ENCODE measurements at places on chromosomes 1 and 21. TPM values are rescaled to one million over a fixed set of nuclear protein-coding genes. Genes with fewer than 3 reads are reported as not detected.

Gene ACP6
- total RNA-seq: 45.7 TPM

Gene ADAM30
- total RNA-seq: not detected

Gene C1orf226
- 7.3 TPM for total RNA-seq

Gene ATP6V1G3
- total RNA-seq: not detected

Gene THEM5
- not detected for total RNA-seq

Gene MYBPH
- total RNA-seq: 1.4 TPM

Gene POLR3GL
- total RNA-seq: 43.4 TPM

Gene ATAD3C
- 0.28 TPM for total RNA-seq

Gene NR1I3
- 0.33 TPM for total RNA-seq

Gene RPL11
- 1,627 TPM for total RNA-seq

Gene SPSB1
- 5.4 TPM for total RNA-seq

Gene TAL1
- 0.30 TPM for total RNA-seq

GRCh38 chr1:40338745-40339419 lies 21.8 kb upstream of the COL9A2 start:
- no peaks in the 10 kb centered on the region for H3K36me3 ChIP-seq
- H3K27me3 ChIP-seq: peaks cover 5% of the 10 kb centered on the region
- no peak overlapping the region for H3K4me3 ChIP-seq
- no peak overlapping the region for H3K27ac ChIP-seq
- no peaks in the 10 kb centered on the region for H3K4me1 ChIP-seq

DNA sequence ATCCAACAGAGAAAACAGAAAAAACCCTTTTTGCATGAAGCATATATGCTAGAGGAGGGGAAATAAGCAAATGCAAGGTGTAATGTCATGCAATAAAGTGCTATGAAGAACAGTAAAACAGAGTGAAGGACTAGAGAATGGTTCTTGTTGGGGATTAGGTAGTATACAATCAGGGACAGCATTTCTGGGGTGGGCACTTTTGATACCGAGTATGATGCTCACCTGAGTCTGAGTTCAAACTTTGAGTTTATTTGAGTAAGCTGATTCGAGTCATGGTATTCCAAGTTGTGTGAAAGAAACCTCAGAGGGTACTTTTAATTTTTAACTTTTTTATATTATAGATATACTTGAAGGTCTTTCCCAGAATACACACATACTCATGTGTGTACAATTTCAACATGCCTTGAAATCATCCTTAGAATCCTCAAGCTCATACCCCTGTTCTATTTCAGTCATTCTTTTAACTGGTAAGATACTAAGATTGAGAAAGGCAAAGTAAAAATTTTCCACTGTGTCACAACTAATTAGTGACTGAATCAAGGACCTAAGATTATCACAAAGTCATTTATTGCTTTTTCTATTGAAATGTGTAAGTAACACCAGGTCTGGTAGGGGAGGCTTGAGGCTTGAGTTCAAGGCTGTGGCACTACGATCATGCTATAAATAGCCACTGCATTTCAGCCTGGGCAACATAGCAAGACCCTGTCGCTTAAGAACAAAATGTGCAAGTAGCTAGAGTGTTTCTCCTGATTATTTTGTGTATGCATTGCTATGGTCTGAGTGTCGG lies 12.1 kb downstream of the LRRC8B start:
- no peaks in the 10 kb centered on the region for H3K36me3 ChIP-seq
- no peaks in the 10 kb centered on the region for H3K27me3 ChIP-seq
- H3K4me1 ChIP-seq: no peaks in the 10 kb centered on the region
- no peak for DNase-seq

GRCh38 chr1:5348732-5349465 lies 643.3 kb downstream of the NPHP4 start:
- H3K27ac ChIP-seq: no peak overlapping the region
- no peaks in the 10 kb centered on the region for H3K27me3 ChIP-seq
- H3K36me3 ChIP-seq: no peaks in the 10 kb centered on the region
- H3K4me1 ChIP-seq: no peaks in the 10 kb centered on the region
- no peak for DNase-seq
- H3K4me3 ChIP-seq: no peak overlapping the region

DNA sequence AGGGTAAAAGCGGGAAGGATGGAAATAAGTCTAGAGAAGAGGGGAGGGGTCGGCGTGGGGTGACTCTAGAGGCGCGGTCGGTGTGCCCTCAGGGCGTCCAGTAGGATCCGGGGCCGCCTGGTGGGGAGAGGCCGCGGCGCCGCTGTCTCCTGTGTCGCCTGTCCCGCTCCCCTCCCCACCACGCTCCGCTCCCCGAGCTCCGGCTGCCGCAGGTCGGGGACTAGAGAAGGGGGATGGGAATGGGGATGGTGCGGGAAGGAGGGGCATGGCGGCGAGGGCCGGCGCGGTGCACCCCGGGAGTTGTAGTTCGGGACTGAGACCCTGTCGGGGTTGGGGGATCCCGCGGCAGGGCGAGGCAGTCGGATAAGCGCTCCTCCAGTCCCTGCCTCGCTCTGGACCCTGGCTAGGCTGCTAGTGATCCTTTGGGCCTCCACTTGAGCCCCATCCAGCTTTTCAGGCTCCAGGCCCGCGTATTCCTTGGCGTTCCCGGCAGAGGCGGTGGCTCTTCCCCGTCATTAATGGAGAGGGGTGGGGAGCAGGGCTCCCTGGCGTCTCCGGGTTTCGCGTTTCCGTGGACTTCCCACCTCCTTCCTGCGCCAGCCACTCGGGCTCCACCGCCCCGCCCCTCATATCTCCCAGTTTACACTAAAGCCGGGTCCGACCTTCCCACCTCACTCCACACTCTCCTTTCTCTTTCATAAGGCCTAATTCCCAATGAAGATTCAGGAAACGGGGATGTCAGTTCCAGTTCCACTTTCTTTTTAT lies at the start of gene ENTREP3:
ENTREP3 (minus strand) TSS at position 241 of the 765 bp plus-strand sequence. CDS start 606 bp downstream, outside the sequence.
- no peaks in the 10 kb centered on the region for H3K27me3 ChIP-seq
- peak; percentile 93 for DNase-seq
- peak within 1 kb of the TSS; percentile 69 for H3K27ac ChIP-seq
- H3K4me3 ChIP-seq: peak within 1 kb of the TSS; percentile 70
- H3K4me1 ChIP-seq: peaks cover 30% of the 10 kb centered on the region

DNA sequence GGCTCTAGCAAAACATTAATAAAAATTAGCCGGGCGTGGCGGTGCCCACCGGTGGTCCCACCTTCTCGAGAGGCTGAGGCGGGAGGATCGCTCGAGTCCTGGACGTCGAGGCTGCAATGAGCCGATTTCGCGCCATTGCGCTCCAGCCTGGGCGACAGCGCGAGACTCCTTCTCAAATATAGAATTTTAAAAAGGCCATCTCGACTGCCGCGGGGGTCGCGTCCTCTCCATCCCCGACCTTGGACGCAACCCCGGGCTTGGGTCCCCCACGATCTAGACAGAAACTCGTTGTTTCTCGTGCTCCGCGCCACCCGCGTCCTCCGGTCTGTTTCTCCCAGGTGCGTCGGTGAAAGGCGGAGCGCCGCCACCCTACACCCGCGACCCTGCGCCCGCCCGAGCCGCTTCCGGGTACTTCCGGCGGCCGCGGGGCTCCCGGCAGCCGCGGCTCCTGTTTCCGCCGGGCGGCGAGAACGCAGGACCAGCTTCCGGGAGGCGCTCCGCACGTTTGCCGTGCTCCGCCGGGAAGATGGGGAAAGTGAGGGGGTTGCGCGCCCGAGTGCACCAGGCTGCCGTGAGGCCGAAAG lies at the start of gene SLX9:
SLX9 (plus strand) TSS at position 498 of the 584 bp plus-strand sequence; CDS start at position 527, 29 bp downstream.
- H3K4me1 ChIP-seq: peaks cover 9% of the 10 kb centered on the region
- peak within 1 kb of the TSS; percentile 9 for H3K27ac ChIP-seq
- DNase-seq: peak; percentile 86
- H3K36me3 ChIP-seq: peaks cover 6% of the 10 kb centered on the region
- H3K27me3 ChIP-seq: peaks cover 1% of the 10 kb centered on the region
- H3K4me3 ChIP-seq: peak within 1 kb of the TSS; percentile 55

DNA sequence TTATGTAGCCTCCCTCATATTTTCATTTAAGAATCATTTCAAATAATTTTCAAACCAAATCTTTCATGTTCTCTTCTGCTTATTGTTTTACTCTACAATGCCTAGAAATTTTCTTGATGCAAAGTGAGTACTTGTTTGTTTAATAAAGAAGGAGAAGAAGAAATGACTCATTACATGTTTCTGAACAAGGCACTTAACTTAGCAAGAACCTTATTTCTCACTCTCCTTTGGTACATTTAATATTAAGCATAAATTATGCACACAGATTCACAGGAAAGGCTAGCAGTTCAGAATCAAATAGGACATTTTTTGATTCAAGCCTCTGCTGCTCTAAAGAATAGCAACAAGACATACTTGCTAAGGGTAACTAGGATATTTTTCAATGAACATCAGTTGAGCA lies 9.1 kb downstream of the SCYL3 start:
- DNase-seq: no peak
- no peaks in the 10 kb centered on the region for H3K4me1 ChIP-seq
- H3K4me3 ChIP-seq: no peak overlapping the region
- peaks cover 21% of the 10 kb centered on the region for H3K36me3 ChIP-seq
- no peaks in the 10 kb centered on the region for H3K27me3 ChIP-seq

- no peaks in the 10 kb centered on the region for H3K27me3 ChIP-seq
- peaks cover 47% of the 10 kb centered on the region for H3K36me3 ChIP-seq
- no peak for DNase-seq
- no peaks in the 10 kb centered on the region for H3K4me1 ChIP-seq
- no peak overlapping the region for H3K27ac ChIP-seq
- H3K4me3 ChIP-seq: no peak overlapping the region
These were observed 7.4 kb downstream of the MED8 start for GRCh38 chr1:43382027-43382779.

DNA sequence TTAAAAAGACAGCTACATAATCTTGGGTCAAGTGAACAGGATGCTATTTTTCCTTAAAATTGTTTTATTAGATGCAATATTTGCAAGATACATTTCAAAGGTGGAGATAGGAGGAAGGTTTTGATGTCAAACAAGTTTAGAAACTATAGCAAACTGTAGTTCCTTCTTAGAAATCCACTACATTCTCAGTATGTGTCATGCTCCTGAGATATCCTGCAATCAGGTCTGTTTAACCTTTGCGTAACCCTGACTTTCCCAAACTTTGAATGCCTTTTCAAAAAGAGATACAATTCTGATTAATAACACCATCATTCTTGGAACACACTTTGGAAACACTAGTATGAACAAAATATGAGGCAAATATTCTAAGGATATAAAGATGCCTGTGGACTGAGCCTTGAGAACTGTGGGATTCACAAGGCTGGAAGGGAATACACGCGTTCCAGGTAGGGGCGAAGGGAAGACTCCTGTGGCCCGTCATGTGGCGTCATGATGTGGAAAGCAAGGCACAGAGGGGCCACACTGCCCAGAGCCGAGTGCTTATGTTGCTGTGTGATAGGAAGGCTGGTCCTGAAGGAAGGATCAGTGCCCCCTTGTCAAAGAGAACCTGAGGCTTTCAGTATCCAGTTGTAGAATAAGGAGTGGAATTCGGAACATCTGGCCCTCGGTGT lies 19.6 kb upstream of the TARBP1 start:
- peaks cover 26% of the 10 kb centered on the region for H3K4me1 ChIP-seq
- no peaks in the 10 kb centered on the region for H3K27me3 ChIP-seq
- H3K36me3 ChIP-seq: no peaks in the 10 kb centered on the region
- DNase-seq: no peak
- H3K27ac ChIP-seq: no peak overlapping the region

DNA sequence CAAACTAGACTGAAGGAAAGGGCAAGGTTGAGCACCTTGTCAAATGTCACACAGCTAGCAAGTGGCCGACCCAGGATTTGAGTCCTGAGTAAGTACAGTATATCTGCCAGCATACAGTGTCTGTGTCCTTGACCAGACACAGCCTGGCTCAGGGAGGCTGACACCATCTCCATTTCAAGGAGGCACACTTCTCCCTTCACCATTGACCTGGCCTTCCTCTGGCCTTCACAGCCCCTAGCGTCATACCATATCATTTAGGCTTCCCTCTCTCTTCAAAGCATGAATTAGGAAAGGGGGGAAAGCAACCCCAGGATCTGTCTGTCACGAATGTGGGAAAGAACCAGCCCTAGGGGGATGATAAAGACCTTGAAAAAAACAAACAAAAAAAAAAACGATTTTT lies 155.6 kb downstream of the PLPP3 start:
- H3K36me3 ChIP-seq: no peaks in the 10 kb centered on the region
- no peak overlapping the region for H3K4me3 ChIP-seq
- no peaks in the 10 kb centered on the region for H3K4me1 ChIP-seq
- H3K27me3 ChIP-seq: no peaks in the 10 kb centered on the region
- DNase-seq: no peak

DNA sequence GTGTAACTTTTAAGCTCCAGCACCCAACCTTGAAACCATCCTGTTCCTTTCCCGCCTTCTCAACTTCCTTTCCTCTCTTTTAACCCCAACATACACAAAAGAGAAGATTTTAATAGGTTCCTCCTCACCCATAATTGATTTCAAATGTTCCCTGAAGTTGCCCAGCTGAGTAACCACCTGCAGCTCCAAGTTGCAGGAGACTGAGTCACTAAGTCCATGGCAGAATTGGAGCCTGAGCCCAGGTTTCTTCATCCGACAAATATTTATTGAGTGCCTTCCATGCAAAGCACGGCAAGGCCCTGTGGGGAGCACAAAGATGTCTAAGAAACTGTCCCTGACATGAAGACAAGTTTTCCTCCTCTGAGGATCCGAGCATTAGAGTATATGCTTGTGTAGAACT lies 97.7 kb downstream of the PAPPA2 start:
- H3K27ac ChIP-seq: no peak overlapping the region
- H3K36me3 ChIP-seq: no peaks in the 10 kb centered on the region
- no peak for DNase-seq

- H3K27me3 ChIP-seq: no peaks in the 10 kb centered on the region
- peak overlapping the region; percentile 1 for H3K27ac ChIP-seq
- no peak for DNase-seq
- H3K4me3 ChIP-seq: no peak overlapping the region
- H3K36me3 ChIP-seq: peaks cover 27% of the 10 kb centered on the region
These were observed 81.2 kb upstream of the RAVER2 start for GRCh38 chr1:64663668-64664067.

GRCh38 chr1:197393772-197394171 lies 125.7 kb downstream of the CRB1 start:
- H3K4me3 ChIP-seq: no peak overlapping the region
- H3K27ac ChIP-seq: no peak overlapping the region
- DNase-seq: no peak
- H3K27me3 ChIP-seq: peaks cover 5% of the 10 kb centered on the region

GRCh38 chr1:244060686-244061085 lies 9.6 kb downstream of the ZBTB18 start:
- no peak overlapping the region for H3K27ac ChIP-seq

GRCh38 chr1:3130268-3130667 lies 61.3 kb downstream of the PRDM16 start:
- peaks cover 43% of the 10 kb centered on the region for H3K4me1 ChIP-seq
- DNase-seq: no peak
- H3K4me3 ChIP-seq: no peak overlapping the region
- no peaks in the 10 kb centered on the region for H3K27me3 ChIP-seq
- no peaks in the 10 kb centered on the region for H3K36me3 ChIP-seq

GRCh38 chr1:226555092-226555491 lies 6.5 kb downstream of the STUM start:
- H3K4me1 ChIP-seq: no peaks in the 10 kb centered on the region
- peaks cover 37% of the 10 kb centered on the region for H3K27me3 ChIP-seq
- no peaks in the 10 kb centered on the region for H3K36me3 ChIP-seq
- DNase-seq: no peak
- H3K27ac ChIP-seq: no peak overlapping the region

DNA sequence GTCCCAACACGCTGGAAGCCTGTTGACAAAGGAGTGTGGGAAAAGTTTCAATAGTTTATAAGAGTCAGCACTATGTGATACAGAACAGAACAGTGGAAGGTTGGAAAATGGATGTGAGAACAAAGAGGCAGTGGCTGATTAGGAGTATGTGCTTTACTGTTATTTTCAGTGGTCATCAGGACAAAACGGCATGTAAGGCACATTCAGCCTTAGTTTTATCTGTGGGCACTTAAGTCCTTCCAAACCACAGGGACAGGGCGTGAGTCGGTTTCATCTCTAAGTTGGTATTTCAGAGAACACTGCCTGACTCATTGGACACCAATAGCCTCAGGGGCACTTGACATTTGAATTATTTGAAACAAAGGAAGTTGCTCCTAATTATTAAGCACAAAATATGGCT lies 306.9 kb downstream of the ASTN1 start:
- no peak overlapping the region for H3K27ac ChIP-seq
- DNase-seq: no peak
- no peaks in the 10 kb centered on the region for H3K27me3 ChIP-seq
- no peak overlapping the region for H3K4me3 ChIP-seq
